ENCODE measurements at places on chromosomes 3 and 15.

- no peak for DNase-seq
Measured at GRCh38 chr15:45262906-45263461, 10.9 kb downstream of the SLC28A2 start.

GRCh38 chr3:188524052-188524451, 370.1 kb downstream of the LPP start:
- no peak for DNase-seq

DNA sequence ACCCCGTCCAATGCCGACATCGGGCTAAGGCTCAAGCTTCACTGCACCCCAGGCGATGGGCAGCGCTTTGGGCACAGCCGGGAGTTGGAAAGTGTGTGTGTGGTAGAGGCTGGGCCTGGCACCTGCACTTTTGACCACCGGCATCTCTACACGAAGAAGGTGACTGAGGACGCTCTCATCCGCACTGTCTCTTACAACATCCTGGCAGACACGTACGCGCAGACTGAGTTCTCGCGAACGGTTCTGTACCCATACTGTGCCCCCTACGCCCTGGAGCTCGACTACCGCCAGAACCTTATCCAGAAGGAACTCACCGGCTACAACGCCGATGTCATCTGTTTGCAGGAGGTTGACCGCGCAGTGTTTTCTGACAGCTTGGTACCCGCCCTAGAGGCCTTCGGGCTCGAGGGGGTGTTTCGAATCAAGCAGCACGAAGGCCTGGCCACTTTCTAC, 1.0 kb downstream of the PDE12 start:
- peak; percentile 36 for DNase-seq

DNA sequence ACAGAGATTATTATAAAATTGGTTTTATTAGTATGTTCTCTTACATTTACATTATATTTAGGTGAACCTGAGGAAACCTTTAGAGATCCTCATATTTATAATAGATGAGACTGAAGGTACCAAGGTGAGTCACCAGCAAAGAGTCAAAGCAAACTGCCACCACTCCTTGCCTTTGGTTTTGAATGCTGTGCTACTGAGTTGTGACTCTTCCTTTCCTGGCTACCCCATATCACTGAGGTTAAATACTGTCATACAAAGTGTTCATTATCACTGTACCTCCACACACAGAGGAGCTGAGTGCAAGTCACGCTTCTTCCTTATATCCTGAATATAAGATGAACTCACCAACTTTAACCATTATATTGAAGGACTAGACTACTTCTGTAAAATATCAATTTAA, 168.2 kb downstream of the CBLB start:
- DNase-seq = no peak

DNA sequence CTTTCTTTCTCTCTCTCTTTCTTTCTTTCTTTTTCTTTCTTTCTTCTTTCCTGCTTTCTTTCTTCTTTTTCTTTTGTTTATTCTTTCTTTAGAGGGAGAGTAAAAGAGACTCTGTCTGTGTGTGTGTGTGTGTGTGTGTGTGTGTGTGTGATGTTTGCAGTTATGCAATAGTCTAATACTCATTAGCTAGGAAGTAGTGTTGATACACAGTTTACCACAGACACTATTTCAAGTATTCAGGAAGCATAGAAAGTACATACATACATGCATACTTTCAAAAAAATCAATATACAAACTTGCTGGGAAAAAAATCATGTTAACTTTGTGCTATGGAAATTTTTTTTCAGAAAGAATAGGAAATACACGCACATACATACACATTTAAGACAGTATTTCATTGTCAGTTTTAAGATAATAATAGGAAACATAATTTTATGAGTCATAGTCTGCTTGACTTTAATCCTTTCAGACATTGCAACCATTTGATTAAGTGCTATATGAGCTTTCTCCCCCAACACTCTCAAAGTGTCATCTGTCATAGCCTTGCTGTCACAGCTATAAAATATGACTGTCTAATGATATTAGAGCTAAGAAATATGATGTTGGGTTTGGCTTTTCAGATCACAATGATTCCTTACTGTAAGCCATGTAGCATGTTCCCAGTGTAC, 74.9 kb upstream of the EPHA3 start:
- no peak for DNase-seq

DNA sequence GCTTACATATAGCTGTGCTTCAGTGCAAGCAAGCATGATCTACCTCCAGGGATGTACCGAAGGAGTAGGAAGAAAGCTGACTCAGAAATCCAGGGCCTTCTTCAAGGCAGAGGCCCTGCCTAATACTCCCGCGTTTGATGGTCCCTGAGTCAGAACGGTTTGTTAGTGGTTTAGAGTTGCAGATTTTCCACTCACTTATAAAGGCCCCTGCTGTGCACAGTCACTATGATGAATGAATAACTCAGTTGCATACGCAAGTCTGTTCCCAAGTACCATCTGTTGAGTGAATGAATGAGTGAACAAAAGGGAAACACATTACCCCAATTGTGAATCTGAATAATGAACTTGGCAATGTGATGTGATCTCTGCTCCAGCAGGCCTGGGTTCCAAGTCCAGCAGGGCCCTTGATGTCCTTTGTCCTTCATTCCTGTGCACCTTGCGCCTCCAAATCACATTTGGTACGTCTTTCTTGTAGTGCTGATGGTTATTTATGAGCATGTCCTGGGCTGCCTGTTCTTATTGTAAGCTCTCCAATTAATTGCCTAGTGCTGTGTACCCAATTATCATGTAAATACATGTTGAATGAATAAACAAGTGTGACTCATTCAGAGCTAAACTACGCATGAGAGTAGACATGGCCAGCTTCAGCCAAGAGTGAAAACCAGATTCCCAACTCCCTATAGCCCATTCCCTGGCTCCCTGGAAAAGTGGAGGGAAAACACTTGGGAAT, 85.3 kb upstream of the LIMD1 start:
- DNase-seq = peak; percentile 85

GRCh38 chr3:129467932-129468331, 27.9 kb downstream of the IFT122 start:
- no peak for DNase-seq

- DNase-seq = no peak
Measured at GRCh38 chr3:129958755-129959154, 15.8 kb upstream of the TRH start.

DNA sequence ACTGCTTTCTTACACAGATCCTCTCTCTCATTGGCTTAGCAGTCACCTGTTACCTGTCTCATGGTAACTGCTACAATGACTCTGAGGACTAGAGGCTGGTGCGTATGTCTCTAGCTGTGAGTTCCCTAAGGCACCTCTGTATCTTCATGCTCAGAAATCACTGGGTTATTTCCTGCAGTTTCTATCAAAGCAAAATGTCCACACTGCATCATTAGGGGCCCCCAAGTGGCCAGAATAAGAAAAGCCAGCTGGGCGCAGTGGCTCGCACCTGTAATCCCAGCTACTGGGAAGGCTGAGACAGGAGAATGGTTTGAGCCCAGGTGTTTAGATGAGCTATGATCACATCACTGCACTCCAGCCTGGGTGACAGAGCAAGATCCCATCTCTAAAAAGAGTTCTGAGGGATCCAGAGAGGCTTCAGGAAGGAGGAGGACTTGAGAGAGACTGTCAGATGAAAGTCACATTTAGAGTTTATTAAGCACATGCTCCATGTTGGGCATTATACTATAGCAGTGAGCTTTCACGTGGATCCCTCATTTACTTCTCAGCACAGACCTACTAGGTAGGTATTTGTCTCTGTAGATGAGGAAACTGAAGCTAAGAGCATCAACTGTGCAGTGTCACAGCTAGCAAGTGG, 2.3 kb upstream of the VPS18 start:
- DNase-seq = no peak

- DNase-seq = no peak
Measured at GRCh38 chr15:67068710-67069400, 3.5 kb downstream of the SMAD3 start.

- DNase-seq = no peak
Measured at GRCh38 chr15:99686290-99686689, 46.9 kb downstream of the LYSMD4 start.

DNA sequence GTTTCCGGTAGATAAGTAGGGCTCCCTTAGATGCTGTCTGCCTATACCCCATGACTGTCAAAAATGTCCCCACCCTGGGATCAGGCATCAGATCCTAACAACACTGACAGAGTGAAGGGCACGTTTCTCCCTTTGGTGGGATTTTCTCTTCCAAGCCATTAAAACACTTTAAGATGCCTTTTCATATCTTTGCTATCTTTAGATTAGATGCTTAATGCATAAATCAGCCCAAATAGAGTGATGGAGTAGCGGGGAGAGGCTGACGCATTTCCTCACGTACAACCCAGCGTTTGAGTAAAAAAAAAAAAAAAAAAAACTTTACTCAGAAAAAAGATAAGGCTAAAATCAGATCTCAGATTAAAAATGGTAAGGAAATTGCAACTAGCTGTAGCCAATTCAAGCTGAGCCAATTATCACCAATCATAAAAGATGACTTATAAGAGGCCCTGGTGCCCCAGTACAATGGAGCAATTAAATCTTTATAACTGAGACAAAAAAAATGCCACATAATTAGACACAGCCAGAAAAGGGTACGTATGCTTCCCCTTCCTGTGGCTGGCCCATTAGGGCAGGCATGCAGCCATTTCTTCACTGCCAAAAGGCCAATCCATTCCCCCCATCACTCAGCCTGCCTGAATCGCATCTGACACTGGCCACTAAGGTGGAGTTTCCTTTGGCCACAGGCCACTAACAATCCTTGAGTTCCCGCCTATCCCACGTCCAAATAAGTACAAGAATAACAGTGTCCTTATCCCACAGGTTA, 45.0 kb downstream of the RFTN1 start:
- no peak for DNase-seq

- DNase-seq = no peak
Measured at GRCh38 chr3:50876947-50877346, 202.2 kb downstream of the DOCK3 start.

DNA sequence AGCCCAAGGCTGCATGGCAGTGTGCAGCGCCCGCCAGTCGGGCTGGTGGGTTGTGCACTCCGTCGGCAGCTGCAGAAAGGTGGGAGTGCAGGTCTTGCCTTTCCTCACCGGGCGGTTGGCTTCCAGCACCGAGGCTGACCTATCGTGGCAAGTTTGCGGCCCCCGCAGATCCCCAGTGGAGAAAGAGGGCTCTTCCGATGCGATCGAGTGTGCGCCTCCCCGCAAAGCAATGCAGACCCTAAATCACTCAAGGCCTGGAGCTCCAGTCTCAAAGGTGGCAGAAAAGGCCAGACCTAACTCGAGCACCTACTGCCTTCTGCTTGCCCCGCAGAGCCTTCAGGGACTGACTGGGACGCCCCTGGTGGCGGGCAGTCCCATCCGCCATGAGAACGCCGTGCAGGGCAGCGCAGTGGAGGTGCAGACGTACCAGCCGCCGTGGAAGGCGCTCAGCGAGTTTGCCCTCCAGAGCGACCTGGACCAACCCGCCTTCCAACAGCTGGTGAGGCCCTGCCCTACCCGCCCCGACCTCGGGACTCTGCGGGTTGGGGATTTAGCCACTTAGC, 4.3 kb downstream of the ISL2 start:
- DNase-seq = no peak

GRCh38 chr15:39709941-39710340, 72.7 kb downstream of the FSIP1 start:
- DNase-seq = no peak

GRCh38 chr15:28931828-28932227, 46.1 kb downstream of the APBA2 start:
- no peak for DNase-seq

GRCh38 chr3:113747283-113748046, 630 bp downstream of the ATP6V1A start:
- no peak for DNase-seq

GRCh38 chr3:198028718-198029117, 68.7 kb downstream of the LMLN start:
- peak; percentile 8 for DNase-seq

- no peak for DNase-seq
Measured at GRCh38 chr3:97297032-97297431, 467.5 kb upstream of the ARL6 start.

DNA sequence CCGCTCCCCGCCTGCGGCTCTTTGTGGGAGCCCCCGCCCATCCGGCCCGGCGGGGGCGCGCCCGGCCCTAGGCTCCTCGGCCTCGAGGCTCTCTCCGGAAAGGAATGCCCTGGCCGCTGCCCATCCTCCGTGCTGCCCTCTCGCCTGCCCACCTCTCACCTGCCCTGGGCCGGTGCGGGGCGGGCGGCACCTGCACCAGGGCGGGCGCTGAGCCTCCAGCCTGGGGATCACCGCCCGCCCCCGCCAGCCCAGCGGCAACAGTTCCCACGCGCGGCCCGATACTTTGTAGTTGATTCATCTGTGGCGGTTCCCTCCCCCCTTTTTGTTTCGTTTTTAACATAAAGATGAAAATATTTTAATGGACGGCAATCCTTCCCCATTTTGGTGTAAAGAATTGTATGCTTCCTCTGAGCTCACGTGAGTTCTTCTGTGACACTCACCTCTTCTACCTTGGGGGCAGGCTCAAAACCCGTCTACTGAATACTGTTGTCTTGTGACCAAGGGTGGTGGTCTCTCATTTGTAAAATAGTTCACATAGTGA, 1.9 kb downstream of the KLF13 start:
- no peak for DNase-seq

GRCh38 chr3:11201251-11202019, 47.1 kb downstream of the HRH1 start:
- no peak for DNase-seq

- DNase-seq = no peak
Measured at GRCh38 chr3:119627461-119627860, 29.8 kb downstream of the PLA1A start.

DNA sequence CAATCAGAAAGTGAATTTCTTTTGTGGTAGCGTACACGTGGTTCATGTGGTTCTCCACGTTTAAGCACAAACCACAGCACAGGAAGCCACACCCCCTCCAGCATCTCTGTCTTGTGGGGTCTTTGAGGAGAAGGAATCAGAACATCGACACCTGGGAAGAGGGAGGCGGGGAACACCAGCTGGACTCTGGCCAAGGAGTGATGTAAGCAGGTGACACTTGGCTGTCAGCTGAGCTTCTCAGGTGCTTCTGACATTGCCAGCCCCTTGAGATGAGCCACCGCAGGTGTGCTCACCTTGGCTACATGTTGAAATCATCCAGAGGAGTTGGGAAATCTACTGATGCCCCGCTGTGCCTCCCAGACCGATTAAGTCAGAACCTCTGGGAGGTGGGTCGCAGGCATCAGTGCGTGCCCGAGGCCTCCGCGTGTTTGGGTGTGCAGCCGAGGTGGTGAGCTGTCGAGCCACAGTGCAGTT, 85.0 kb downstream of the FAM81A start:
- no peak for DNase-seq

DNA sequence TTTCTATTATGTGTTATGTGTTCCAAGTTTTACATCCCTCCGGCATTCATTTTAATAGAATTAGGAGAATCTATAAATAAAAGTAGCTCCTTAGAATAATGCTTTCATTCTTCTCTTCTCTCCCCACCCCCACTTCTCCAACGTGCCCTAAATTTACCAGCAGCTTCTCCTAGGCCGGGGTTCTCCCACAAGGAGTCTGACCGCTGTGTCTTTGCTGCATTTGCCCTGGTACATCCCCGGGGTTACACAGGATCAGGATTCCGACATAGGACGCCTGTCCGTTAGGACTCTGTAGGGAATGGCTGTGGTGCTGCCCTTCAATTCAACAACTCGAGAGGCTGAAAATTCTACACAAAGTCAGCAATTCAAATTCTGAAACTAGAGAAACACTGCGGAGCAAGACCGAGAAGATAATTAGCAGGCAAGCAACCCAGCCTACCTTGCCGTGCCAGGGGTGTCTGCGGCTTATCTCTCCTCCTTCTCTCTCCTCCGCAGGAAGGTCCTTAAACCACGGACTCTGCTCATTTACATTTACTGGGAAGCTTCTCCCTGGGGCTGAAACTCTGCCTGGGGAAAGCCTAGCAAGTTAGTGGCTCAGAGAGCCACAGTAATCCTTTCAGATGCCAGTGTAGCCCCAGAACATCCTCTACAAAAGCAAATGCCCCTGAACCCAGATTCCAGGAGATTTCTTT, 18.8 kb downstream of the PCSK6 start:
- DNase-seq = no peak

Data from muscle of back (tissue), 13 donors.